ENCODE measurements at places on chromosomes 6 and 20.

GRCh38 chr6:90495216-90495817 is 91.6 kb downstream of the MAP3K7 start:
- no peak for DNase-seq

DNA sequence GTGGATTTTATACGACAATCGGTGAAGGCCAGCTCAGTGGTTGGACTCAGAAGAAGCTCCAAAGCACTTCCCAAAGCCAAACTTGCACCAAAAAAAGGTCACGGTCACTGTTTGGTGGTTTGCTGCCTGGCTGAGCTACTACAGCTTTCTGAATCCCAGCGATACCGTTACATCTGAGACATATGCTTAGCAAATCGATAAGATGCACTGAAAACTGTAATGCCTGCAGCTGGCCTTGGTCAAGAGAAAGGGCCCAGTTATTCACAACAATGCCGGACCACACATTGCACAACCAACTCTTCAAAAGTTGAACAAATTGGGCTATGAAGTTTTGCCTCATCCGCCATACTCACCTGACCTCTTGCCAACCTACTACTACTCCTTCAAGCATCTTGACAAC is 70.2 kb downstream of the FILIP1 start:
- DNase-seq: no peak

DNA sequence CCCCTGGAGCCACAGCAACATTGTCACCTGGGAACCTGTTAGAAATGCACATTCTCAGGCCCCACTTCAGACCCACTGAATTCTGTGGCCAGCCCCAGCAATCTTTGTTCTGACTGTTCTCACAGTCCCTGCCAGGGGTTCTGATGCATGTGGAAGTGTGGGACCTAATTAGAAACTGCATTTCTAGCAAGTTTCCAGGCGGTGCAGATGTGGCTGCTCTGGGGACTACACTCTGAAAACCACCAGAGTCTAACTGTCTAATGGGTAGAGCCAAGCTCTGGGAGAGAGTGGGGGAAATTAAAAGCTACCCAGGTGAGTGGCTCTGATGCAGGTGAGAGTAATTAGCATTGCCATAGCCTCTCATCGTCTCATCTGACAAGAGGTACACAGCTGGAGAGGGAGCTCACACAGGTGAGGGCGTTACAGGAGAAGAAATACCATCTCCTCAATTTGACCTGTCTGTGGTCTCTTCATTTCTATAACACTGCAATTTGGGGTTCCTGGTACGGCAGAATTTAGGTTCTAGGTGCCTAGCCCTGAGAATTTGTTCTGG is 66.0 kb downstream of the SNX5 start:
- no peak for DNase-seq

- DNase-seq: no peak
Observed at GRCh38 chr6:14023855-14024254, 93.7 kb upstream of the CD83 start.

DNA sequence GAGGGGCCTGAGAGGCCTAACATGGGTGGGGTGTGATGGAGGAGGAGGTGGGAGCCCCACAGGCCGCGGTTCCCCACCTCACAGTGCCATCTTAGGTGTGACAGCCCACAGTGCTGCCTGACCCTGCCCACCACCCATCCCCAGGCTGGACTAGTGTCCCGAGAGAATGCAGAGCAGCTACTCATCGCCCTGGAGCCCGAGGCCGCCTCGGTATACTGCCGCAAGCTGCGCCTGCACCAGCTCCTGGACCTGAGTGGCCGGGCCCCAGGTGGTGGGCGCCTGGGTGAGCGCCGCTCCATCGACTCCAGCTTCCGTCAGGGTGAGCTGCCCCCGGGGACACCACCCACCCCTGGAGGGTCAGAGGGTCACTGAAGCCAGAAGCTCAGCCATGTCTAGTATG is 15.6 kb downstream of the HSPA12B start:
- no peak for DNase-seq

GRCh38 chr20:48822879-48823385 is 4.9 kb downstream of the PREX1 start:
- no peak for DNase-seq

GRCh38 chr6:38185752-38186151 is 366.2 kb downstream of the ZFAND3 start:
- no peak for DNase-seq

- peak; percentile 12 for DNase-seq
Observed at GRCh38 chr6:135853227-135853626, 1.7 kb downstream of the PDE7B start.

DNA sequence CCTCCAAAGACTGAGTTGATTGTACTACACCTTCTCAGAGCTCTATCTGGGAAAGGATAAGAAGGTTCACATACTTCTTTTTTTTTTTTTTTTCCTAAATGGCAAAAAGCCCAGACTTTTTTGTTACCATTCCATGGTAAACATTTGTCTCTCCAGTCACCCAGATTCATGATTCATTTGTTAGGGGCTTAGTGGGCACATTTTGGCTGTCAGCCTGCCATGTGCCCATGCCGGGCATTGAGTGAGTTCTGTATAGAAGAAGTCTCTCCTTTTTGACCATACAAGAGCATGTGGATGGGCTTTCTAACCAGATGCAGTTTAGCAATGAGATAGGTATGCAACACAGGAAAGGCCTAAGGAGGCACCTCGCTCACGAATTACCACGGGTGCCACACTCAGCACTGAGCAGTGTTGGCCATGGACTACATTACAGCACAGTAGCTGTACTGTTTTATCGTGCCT is 447.5 kb upstream of the HSF2 start:
- peak; percentile 64 for DNase-seq

DNA sequence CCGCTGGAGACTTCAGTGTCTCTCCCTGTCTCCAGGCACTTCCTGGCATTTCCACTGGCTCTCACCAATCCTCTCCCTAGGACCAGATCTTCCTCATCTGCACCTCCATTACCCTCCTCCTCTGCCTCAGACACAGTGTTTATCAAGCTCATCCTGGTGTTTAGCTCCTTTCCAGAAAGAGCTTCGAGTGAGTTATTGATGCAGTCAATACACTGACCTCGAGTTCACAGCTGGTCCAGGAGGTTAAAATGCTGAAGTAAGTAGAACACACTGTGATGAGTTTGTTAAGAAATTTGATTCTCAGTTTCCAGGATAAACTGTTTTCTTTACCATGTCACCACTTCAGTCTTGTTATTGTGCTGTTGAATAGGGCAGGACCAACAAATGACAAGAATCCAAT is 42.1 kb upstream of the ARMC2 start:
- DNase-seq: no peak

DNA sequence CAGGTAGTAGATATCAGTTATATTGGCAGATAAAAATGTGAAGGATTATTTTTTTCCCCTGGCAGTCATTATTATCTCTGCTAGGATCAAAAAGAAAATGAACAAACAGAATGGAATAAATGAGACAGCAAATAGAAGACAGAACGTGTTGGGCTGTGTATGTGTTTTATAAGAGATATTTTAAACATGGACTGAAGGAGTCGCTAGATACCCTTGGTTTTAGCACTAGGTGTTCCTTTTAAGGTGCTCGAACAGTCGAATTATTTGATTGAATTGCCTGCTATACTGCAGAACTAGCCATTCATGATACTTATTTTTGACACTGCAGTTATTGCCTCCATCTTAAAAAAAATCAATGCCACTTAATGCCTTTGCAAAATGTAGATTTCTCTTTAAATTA is 3.7 kb downstream of the GRIK2 start:
- DNase-seq: no peak

- DNase-seq: peak; percentile 40
Observed at GRCh38 chr6:28941684-28942448, 18.1 kb upstream of the TRIM27 start.

GRCh38 chr6:88445188-88445965 is 279.2 kb upstream of the CNR1 start:
- DNase-seq: no peak

DNA sequence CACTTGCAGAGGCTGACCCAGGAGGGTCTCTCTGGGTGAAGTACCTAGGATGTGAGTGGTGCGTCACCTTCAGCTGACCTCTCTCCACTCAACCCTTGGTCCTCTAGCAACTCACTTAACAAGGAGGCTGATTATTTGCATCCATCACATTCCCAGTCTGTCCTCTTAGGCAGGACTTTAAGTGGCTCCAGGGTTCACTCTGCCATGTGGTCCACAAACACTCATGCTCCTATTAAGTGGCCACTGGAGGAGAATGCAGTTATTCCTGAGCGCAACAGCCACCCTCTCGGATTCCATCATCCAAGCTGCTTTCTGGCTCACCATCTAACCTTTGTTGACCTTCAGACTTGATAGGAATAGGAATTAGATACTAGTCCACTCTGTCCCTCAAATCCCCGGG is 61.1 kb upstream of the SCAF8 start:
- DNase-seq: no peak

DNA sequence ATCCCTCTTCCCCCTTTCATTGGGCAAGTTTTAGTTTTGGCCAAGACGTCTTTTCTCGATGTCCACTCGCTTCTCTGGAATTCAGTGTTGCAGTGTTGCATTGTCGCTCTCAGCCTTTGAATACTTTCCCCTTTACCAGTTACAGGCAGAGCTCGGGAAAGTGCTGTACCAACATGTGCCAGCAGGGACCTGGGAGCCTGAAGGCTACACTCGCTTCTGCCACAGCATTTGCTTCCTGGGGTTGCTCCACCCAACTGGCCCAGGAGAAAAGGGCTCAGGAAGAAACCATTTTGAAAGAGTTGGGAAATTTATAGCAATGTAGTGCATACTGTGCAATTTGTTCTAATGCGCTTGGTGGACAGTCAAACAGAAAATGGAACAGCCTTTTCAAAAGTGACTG is 78.6 kb downstream of the LINC00237 start:
- DNase-seq: no peak

DNA sequence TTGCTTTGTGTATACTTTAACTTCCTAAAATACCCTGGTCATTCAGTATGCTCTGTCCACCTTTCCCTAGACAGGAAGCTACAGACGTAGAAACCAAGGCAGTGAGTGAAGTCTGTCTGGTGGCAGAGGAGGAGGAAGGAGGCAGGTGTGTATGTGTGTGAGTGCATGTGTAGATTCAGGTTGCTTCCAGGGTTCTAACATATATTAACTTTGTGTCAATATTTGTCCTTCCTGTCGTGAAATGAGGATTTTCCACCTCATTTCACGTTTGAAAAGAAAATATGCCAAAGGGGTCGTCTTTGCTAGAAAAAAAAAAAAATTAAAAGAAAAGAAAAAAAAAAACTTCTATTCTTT is 411.5 kb downstream of the PKHD1 start:
- no peak for DNase-seq

GRCh38 chr6:81690073-81690472 is 62.4 kb downstream of the TENT5A start:
- no peak for DNase-seq

GRCh38 chr6:127289934-127290333 is 23.3 kb downstream of the RNF146 start:
- no peak for DNase-seq

- no peak for DNase-seq
Observed at GRCh38 chr20:31667315-31668285, 29.9 kb downstream of the COX4I2 start.

DNA sequence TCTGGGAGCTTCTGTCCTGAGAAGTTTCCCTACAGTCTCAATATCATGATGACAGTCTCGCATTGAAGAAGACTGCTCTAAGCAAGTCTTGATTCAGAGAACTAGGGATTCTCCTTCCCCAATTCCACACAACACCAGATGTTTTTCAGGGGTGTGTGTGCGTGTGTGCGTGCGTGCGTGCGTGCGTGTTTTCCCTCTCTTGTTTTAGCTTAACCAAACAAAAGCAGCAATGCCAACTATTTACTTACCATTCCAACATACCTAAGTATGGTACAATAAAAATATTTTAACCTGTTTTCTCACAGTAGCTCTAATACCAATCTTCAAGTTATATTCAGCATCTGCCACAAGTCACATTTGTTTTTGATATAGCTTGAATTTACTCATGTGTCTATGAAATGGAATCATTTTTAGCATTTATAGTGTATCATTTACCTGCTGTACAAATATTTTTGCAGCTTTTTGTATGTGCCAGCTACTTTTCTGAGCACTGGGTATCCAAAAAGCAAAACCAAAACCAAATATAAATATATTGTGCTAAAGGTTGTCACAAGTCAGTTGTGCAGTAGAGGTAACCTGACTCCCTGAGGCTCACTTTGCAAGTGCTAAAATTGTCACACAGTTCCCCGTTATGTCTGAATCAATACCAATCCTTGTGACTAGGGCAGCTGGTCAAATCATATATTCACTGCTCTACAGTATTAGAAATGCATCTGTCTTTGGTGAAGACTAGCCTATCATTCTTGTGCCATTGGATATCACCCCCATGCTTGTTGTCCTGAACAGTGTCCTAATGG is 21.7 kb upstream of the MYLIP start:
- no peak for DNase-seq

GRCh38 chr6:89610149-89610642 is 28.4 kb downstream of the LYRM2 start:
- peak; percentile 79 for DNase-seq

DNA sequence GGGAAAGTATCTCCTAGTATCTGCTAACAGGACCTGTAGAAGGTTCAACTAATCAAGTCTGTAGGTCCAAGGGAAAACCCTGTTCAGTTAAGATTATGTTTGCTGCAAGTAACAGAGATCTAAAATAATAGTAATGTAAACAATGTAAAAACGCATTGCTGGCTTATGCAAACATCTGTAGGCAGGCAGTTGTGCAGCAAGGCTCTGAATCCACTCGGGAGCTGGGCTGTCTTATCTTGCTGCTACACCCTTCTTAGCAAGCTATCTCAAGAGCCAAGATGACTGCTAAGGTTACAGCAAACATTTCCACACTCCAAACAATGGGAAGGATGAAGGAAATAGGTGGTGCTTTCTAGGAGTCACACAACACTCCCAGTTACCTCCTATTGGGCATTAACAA is 397.3 kb upstream of the NRSN1 start:
- DNase-seq: no peak

DNA sequence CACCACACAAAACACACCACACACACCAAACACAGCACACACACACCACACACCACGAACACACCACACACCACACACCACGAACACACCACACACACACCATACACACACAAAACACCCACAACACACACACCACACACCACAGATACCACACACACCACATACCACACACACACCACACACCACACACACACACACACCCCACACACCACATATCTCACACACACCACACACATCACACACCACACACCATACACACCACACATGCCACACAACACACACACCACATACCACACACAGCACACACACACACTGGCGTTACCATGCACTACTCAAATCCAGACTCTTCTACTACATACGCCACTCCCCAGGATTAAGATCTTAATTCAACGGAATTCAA is 118.9 kb upstream of the THBS2 start:
- no peak for DNase-seq

- no peak for DNase-seq
Observed at GRCh38 chr6:15206887-15207286, 39.0 kb upstream of the JARID2 start.

- DNase-seq: no peak
Observed at GRCh38 chr6:55992546-55992945, 117.2 kb upstream of the BMP5 start.

DNA sequence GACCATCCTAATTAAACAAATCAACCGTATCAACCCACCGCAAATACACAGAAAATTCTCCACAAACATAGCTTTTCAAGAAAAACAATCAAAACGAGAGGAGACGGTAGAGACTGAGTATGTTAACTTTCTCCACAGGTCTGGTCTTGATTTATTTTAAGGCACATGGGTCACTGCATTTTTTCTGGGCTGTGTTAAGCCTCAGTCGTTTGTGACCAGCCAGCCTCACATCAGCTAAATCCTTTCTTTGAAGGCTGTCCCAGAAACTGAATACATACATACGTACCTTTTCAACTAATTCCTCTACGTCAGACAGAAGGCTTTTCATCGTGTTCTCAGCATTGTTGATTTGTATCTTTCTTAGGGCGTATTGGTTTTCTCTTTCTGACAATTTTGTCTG is 69.4 kb downstream of the LAMA4 start:
- no peak for DNase-seq

GRCh38 chr6:34573567-34574183 is 17.5 kb upstream of the SPDEF start:
- DNase-seq: no peak

Data from GM03348 (cell line).